Hematopoietic multipotent progenitor cell treated with erythropoietin and hydrocortisone succinate and interleukin-3 and kit ligand, for 8 days (in vitro differentiated cells): ENCODE measurements at places on chromosomes 2 and 18.

DNA sequence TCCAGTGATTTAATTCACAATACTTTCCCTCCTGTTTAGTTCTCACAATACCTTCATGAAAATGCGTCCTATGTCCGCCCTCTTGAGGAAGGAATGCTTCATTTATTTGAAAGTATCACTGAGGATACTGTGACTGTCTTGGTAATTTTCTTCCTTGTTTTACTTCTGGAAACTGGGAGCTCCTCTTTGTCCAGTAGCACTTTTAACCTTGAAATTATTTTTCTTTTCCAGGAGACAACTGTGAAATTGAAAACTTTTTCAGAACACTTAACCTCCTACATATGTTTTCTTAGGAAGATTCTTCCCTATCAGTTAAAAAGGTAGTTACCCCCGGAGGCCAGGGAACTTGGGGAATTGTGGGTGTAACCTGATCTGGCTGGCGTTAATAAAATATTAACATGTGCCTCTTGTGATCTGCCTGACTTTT lies 58.9 kb upstream of the STON1 start:
- DNase-seq = peak; percentile 25

DNA sequence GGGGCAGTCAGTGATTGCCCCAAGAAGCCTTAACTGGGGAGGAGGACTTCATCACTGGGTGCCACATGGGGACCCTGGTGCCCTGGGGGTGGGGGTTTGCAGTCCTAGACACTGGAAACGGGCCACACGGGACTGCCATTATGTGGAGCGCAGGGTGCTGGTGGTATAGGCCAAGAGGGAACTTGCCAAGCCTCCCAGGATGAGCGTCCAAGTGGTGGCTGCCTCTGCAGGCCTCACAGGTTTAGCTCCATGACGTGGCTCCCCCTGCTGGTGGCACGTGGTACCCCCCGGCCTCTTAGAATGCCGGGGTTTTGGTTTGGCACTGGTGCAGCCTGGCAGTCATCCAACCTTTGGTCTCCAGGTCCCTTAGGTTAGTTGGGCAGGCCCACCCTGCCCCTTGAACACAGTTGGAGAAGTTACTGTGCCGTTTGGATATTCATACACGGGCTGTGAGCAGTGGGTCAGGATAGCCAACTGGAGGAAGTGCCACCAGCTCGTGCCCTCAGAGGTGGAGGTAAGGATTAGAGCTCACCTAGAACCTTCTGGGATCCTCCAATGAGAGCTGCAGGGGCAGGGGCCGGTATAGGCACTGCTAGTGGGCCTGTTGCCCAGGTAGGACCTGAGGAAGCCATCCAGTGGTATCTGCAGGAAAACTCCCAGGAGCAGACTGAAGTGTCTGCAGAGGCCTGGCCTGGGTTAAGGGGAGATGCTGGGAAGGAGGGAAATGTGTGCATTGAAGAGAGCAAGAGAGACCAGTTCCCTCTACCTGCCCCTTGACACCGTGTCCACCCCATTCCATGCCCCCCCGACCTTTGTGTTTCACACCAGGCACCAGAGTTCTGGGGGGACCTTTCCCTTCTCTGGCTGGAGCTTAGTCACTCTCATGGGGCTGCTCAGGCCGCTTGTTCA lies 5.7 kb downstream of the PTMA start:
- DNase-seq = peak; percentile 95

DNA sequence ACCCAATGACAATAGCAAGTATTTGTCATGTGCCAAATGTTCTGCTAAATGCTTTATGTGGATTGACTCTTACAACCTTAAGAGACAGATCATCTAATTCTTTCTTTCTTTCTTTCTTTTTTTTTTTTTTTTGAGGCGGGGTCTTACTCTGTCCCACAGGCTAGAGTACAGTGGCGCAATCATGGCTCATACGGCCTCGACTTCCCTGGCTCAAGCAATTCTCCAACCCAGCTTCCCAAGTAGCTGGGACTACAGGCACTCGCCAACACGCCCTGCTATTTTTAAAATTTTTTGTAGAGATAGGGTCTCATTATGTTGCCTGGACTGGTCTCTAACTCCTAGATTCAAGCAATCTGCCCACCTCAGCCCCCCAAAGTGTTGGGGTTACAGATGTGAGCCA lies 21.4 kb downstream of the TMEM247 start:
- no peak for DNase-seq

DNA sequence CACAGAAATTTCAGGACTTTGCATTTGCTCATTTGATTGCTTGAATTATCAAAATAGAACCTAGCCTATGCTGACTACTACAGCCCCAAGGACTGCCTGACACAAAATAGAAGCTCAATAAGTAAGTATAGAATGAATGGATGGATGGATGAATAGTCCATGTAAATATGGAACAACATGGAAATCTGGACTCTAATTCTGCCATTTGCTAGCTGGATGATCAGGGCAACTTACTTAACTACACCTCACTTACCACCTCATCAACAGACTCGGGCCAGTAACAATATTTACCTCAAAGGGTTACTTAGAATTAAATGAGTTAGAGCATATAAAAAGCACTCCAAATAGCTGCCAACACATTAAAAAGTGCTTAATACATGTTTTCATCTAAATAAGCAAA lies 50.6 kb downstream of the NBAS start:
- no peak for DNase-seq

DNA sequence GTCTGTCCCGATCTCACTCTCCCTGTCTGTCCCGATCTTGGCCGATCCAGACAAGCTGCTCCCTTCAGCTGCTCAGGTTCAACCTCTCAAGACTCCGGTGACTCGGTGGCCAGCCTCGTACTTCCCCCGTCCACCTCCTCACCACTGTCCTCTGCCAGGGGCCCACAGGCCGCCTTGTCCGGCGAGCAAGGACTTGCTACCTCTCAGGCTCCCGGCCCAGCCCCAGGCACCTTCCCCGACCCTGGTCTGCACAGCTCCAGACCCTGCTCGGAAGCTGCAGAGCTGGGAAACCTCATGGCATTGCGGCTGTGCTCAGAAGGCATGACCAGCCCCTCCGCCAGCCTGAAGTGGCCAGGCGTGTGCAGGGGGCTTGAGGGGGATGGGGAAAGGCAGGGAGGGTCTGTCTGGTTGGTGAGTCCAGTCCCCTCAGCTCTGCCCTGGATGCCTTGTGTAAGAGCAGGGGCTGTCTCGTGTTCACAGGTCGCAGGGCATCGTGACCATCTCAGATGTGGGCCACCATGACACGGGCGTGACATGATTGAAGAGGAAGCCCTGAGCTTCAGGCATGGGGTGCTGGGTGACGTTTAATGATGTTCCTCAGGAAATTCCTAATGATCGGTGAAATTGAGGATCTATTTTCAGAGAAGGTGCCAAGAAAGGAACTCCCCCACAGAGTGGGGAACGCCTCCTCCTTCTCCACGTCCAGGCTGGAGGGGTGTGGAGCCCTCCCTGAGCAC lies 121.2 kb upstream of the CTDP1 start:
- DNase-seq = no peak

- DNase-seq = no peak
These were observed 94.5 kb downstream of the DPP4 start for GRCh38 chr2:161979490-161979889.

- no peak for DNase-seq
These were observed 49.0 kb downstream of the FBLN7 start for GRCh38 chr2:112187046-112187715.

DNA sequence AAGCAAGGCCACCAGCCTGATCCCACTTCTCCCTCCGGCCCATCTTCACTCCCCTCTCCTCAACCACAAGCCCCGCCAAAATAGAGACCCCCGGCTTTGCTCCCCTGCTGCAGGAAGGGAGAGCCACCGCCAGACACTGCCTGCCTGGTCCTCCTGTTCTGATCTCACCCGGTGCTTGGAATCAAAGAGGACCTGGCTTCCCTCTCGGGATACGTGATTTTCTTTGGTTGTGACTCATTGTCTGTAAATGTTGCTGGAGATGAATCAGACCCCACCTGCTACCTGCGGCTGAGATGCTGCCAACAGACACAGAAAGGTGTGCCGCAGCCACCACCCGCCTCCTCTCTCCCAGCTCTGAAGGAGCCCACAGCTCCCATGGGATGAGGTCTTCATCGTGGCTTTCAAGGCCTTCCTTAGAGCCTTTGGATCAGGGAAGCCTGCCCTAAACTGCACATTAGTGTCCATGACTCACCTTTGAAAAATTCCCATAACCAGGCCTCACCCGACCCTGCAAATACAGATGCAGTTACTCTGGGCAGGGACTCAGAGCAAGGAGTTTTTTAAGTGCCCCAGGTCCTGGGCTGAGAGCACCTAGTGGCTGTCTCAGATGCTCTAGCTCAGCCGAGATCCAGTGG lies 79.4 kb upstream of the ZNF532 start:
- DNase-seq = no peak

- peak; percentile 49 for DNase-seq
These were observed 2.9 kb upstream of the BCL2L11 start for GRCh38 chr2:111117598-111118480.

- DNase-seq = no peak
These were observed 230.2 kb upstream of the VWC2L start for GRCh38 chr2:214180686-214181085.

DNA sequence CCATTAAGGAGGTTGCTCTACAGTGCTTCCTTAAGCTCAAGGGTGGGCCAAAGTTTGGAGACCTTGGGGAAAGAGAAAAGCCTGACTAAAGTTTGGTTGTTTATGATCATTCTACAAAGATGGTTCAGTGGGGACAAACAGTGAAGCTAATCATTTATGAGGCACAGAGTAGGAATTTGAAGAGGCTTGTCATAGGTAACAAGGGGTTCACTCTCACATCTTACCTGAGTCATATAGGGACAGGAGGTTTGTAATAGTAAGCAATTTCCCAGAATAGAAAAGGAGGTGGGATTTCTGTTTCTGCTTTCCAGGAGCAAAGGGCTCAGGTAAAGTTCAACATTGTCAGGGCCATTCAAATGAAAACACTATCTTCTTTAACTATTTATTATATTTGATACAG lies 787.9 kb downstream of the CPS1 start:
- no peak for DNase-seq

GRCh38 chr2:44230378-44230777 lies 44.9 kb upstream of the SLC3A1 start:
- DNase-seq = no peak

GRCh38 chr2:88764850-88765153 lies 73.3 kb downstream of the RPIA start:
- no peak for DNase-seq
